ENCODE measurements at places on chromosomes 5 and 9.

DNA sequence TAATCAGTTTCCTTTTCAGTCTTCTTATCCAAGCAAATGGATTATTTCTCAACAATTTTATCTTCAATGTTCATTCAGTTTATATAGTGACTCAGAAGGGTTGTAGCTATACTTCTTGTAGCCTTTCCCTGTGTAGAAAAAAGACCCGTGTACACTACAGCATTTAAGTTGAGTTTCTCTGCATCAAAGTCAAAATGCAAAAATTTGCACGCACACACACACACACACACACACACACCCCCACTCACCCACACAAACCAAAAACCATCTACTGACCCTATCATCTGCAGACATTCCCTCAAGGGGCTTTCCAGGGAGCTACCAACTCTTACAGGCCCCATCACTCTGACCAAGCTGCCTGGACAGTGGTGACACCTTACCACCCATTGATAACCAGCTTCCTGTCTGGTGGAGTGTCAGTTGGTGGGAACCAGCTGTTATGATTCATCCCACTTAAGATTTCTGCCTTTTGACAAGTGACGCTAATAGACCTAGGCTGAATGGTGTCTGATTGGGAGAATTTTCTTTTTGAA lies 12.2 kb upstream of the ELL2 start:
- DNase-seq = no peak

DNA sequence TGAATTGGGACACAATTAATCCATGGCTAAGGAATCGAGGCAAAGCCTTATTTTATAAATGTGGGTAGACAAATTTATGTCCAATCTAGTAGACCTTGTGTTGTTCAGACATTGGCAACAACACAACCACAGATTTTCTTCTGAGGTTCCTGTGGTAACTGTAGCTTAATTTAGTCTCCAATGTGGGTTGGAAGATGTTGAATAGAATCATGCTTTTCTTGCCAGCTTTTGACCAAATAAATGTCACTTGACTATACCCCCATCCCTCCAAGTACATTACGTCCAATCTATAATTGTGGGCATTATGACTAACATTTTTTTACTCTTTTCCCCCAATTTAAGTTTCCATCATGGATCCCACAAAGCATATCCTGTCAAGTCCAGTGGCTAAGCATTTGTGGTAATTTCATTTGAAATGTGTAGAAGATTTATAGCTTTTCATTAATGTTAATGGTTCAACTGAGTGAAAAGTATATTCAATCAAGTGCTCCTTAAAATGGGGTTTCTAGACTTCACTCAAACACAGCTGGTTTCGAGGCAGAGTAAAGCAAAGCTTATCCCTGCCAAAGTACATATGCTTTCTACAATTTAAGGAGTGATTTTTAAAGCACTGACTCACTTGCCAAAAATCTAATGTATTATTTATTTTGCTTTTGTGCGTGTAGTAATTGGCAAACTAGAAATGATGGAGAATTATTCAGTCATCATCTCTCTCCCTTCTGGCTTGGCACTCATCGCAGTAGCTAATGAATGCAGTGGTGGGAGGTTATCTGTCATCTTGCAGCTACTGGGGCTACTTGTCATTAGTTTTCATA lies 141.8 kb downstream of the FAM174A start:
- DNase-seq = no peak

GRCh38 chr5:102532123-102532522 lies 33.3 kb upstream of the SLCO6A1 start:
- DNase-seq = no peak

GRCh38 chr5:60332244-60333004 lies 367.5 kb downstream of the DEPDC1B start:
- DNase-seq = no peak

- no peak for DNase-seq
Measured at GRCh38 chr5:40446910-40447309, 232.8 kb upstream of the PTGER4 start.

DNA sequence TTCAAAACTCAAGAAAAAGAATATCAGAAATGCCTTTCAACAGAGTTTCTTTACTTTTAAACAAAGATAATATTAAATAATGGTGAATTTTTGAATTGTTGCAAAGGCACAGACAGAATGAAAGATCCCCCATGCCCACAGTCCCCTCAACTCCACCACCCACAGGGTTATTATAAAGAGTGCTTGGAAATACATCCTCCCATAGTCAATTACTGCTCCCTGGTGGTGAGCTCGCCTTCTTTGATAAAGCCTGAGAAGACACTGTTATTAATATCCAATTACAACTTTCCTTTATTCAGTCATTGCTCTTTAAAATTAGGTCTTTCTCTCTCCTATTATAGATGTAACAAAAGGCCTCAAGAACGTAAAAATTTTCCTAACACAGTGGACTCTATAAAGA lies 490.2 kb upstream of the RORB start:
- no peak for DNase-seq

GRCh38 chr5:158121678-158122077 lies 262.7 kb upstream of the CLINT1 start:
- no peak for DNase-seq

GRCh38 chr5:159451197-159452052 lies 121.1 kb upstream of the IL12B start:
- no peak for DNase-seq

DNA sequence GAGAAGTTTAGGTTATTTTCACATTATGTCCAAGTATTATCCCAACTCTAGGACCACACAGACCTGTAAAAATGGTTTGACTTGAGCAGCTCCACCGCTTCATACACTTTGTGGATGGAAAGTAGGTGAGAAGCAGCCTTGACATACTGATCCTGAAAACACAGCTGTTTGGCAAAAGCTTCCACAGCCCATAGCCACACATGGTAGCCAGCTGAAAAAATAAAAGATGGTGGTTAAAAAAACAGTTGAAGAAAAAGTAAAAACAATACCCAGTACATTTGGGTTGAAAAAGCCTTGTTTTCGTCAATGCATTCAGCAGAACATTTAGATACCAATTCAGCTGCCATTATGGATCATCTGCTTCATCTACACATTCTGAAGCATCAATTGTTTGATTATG lies 36.7 kb downstream of the GEMIN5 start:
- no peak for DNase-seq

GRCh38 chr5:31645420-31646081 lies 6.6 kb downstream of the PDZD2 start:
- DNase-seq = no peak

- DNase-seq = no peak
Measured at GRCh38 chr5:174183701-174184100, 138.2 kb downstream of the NSG2 start.

GRCh38 chr9:107336718-107337360 lies 53.8 kb downstream of the RAD23B start:
- DNase-seq = no peak

DNA sequence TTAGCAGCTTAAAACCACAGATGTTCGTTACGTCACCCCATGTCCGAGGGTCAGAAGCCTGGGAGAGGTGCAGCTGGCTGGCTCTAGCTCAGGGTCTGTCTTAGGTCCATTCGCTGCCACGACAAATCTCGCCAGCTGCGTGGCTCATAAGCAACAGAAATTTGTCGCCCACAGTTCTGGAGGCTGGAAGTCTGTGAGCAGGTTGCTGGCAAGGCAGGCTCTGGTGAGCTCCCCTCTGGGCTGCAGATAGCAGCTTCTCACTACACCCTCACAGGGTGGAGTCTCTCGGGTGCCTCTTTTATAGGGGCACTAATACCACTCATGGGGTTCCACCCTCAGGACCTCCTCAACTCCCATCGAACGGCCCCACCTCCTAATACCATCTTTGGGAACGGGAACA lies 40.1 kb upstream of the FCN2 start:
- no peak for DNase-seq

DNA sequence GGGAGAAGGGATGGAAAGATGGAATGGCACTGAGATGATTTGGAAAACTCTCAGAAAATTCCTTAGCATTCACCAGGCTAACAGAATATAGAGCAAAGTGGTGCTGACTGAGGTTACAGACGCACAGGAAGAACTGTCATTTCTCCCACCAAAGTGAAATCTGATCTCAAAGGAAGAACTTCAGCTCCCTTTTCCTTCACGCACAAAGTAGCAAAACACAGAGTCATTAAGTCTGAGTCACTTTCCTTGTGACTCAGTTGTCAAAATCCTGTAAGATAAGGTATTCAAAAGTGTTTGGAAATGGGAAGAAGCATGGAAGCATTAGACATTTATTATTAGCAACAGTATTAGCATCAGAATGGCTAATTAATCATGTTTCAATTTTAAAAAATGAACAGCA lies 11.7 kb downstream of the MPDZ start:
- DNase-seq = no peak

- no peak for DNase-seq
Measured at GRCh38 chr5:1755321-1755949, 44.2 kb downstream of the MRPL36 start.

GRCh38 chr9:116345817-116346216 lies 192.2 kb downstream of the PAPPA start:
- DNase-seq = no peak

- DNase-seq = no peak
Measured at GRCh38 chr5:158801268-158801667, 298.4 kb downstream of the EBF1 start.

DNA sequence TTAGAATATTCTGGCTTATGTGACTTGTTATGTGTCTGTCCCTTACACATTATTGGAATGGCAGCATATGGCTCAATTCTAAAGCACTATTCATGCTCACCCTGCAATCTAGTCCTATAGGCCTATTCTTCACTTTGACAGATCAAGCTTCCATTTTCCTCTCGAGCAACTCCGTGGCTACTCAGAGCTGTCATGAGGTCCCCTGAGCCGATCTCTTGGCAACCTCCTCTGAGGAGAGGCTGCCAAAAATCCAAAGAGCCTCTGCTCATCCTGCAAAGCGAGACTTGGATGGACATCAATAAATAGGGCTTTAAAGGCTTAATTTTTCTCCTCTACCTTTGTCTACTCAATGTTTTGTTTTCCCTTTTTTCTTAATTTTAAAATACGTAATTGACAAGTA lies 163.8 kb downstream of the GABRB2 start:
- no peak for DNase-seq

DNA sequence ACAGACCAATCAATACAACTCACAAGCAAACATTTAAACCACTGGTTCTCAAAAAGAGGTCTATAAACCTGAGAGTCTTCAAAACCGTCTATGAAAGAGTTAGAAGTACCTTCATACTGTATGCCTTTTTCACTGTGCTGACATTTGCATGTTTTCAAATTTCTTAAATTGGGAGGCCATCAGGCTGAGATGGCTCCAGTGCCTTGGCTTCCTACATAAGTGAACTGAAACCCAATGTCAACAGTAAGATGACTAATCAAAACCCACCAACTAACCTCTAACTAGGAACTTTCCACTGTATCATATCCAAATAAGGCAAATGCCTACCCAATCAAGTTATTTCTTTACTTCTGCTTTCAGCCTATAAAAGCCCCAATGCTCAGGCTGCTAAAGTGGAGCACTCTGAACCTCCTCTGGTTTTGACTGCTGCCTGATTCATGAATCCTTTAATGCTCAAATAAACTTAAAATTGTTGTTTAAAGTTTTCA lies 35.1 kb downstream of the FAM13B start:
- no peak for DNase-seq

- DNase-seq = no peak
Measured at GRCh38 chr5:166058660-166059059, 2232.8 kb upstream of the WWC1 start.

DNA sequence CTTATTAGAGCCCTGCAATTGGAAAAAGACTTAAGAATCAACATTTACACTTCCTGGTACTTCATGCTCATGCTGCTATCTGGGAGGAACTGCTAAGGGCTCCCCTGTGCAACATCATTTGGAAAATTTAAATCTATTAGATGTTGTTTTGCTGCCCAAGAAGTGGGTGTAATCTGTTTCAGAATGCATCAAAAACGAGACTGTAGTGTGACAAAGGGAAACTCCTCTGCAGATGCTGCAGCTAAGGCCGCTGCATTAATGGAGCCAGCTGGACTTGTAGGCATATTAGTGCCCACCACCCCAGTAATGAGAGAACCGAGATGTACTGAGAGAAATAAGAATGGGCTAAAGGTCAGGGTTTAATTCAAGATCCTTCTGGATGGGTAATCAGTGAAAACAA lies 11.1 kb upstream of the PAIP1 start:
- DNase-seq = no peak

GRCh38 chr9:121744002-121744686 lies 92.7 kb downstream of the DAB2IP start:
- no peak for DNase-seq

DNA sequence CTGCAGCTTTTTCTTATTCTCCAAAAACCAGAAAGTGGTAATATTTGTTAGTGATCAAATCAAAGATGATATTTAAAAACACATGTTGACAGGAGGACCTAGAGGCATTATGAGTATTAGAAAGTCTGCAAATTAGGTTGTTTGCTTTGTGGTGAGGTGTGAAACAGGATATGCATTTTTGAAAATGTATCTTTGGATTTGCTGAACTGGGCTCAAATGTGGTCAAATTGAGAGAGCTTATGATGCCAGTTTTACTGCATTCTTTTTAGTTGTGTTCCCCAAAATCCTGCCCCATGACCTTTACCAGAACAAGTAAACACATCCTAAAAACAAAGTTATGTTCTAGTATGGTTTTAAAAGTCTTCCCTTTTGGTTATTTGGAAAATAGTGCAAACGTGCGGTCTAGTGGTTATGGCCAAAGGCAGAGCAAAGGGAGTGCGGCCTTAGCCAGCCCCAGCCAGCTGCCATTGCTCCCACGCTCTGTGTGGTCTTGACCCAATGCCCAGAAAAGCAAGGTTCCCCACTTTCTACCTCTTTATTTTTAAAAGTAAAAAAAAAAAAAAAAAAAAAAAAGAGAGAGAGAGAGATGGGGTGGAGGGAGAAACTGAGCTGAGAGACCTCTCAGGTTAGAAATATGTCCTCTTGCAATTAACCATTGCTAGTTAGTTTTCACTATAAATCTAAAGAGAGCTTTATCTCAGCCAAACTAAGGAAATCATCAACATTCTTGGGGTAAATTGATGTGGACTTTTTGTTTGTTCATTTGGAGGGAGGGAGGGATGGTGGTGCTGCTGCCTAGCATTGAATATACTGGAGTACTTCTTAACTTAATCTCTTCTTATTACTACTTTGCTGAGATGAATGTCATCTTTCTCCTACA lies 176.6 kb downstream of the ARHGAP26 start:
- DNase-seq = no peak

- DNase-seq = no peak
Measured at GRCh38 chr5:132183723-132184122, 43.9 kb downstream of the P4HA2 start.

GRCh38 chr5:137142764-137143605 lies 356.1 kb downstream of the SPOCK1 start:
- DNase-seq = no peak

DNA sequence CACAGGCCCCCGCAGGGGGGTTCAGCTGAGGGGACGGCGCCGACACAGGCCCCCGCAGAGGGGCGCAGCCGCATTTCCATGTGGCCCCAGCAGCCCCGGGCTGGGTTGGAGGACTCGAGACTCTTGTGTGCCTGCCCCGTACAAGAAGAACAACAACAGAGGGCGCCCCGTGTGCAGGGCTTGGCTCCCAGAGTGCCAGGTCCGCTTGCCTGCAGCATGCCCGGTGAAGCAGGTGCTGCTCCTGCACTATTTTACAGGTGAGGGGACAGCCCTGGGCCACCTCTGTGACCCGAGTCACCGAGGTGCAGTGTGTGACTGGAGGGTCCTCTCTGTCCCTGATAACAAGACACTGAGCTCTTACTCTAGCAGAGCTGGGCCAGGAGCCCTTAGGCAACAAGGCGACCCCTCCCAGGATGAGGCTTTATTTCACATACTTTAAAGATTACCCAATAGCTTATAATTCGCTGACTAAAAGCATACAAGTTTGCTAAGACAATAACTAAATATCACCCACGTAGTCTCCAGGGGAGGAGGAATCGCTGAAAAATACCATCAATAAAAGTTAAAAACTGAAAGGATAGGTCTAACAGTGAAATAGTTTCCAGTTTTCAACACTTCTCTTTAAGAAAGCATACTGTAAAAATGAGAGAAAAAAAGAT lies 41.7 kb upstream of the SLC9A3 start:
- DNase-seq = no peak
